ENCODE measurements at places on chromosomes 13 and 19. TPM values are rescaled to one million over a fixed set of nuclear protein-coding genes. Genes with fewer than 3 reads are reported as not detected.

IZUMO4 gene
- 2.5 TPM for total RNA-seq

APOC1 gene
- 2.2 TPM for total RNA-seq

PRODH2 gene
- total RNA-seq, result not detected

BRME1 gene
- 2.4 TPM for total RNA-seq

NLRP9 gene
- not detected for total RNA-seq

ENOX1 gene
- 10.0 TPM for total RNA-seq

TMEM150B gene
- 3.3 TPM for total RNA-seq

PPFIA3 gene
- total RNA-seq, result 3.9 TPM

KLK2 gene
- not detected for total RNA-seq

RASIP1 gene
- 10.4 TPM for total RNA-seq

HS6ST3 gene
- 13.2 TPM for total RNA-seq

CERS4 gene
- total RNA-seq, result 30.3 TPM

CCL25 gene
- total RNA-seq, result not detected

C19orf81 gene
- total RNA-seq, result not detected

ERICH6B gene
- not detected for total RNA-seq

ALOX5AP gene
- total RNA-seq, result 34.7 TPM

PPP1R15A gene
- total RNA-seq, result 67.9 TPM

ERFL gene
- total RNA-seq, result not detected

CD177 gene
- 0.45 TPM for total RNA-seq

DLL3 gene
- not detected for total RNA-seq

ZNF146 gene
- 98.2 TPM for total RNA-seq

ZNF541 gene
- not detected for total RNA-seq

DCLK1 gene
- total RNA-seq, result 26.9 TPM

DPF1 gene
- total RNA-seq, result not detected

Data from gastroesophageal sphincter (tissue), 4 donors.